ENCODE measurements at places on chromosomes 12 and 14. TPM values are rescaled to one million over a fixed set of nuclear protein-coding genes. Genes with fewer than 3 reads are reported as not detected.

PHETA1 gene
- total RNA-seq, result 37.4 TPM

ZC2HC1C gene
- 11.4 TPM for total RNA-seq

- no peak for DNase-seq
Measured at GRCh38 chr14:89419973-89420482, 3.0 kb upstream of the FOXN3 start.

- no peak for DNase-seq
Measured at GRCh38 chr14:105193916-105194782, 13.0 kb upstream of the NUDT14 start.

DNA sequence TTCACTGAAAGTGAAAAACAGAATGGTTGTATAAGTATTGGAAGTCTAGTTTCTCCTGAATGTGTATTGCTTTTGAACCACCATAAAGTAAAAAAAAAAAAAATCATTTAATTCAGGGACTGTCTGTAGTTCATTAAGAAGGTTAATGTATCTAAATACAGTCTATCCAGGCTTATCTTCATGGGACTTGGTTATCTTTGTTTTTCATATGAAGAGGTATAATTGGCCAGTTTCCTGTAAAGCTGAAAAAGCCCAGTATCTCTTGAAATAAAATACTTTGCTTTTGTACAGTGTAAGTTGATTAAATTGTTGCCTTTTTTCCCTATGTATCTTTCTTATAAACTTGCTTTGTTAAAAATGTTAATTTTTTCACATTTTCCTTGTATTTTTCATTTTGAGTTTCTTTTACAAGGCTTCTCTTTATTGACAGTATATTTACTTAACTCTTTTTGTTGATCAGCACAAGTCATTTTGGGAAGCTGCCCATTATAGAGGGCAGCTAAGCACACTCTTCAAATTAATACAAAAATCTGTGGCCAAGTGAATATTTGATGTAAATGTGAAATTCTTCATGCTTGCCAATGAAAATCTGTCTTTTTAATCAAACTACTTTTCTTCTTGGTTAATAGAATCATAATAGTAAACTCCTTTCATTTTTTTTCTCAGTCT, 156.0 kb downstream of the TMTC3 start:
- no peak for DNase-seq

GRCh38 chr14:65703996-65704395, 291.5 kb downstream of the FUT8 start:
- DNase-seq, result no peak

GRCh38 chr14:23866269-23866668, 87.3 kb upstream of the DHRS4 start:
- DNase-seq, result no peak

DNA sequence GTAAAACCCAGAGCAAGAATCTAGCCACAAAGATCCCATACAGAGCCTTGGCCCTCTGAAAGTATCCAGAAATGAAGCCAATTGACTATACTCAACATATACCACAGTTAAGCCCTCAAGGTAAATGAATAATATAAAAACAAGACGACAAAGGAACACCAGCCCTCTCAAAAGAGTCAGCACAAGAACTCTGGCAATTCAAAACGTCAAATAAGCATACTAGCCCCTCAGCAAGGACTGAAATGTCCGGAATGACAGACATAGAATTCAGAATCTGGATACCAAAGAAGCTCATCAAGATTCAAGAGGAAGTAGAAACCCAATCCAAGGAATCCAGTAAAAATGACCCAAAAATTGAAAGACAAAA, 49.9 kb downstream of the GTF2A1 start:
- DNase-seq, result no peak

DNA sequence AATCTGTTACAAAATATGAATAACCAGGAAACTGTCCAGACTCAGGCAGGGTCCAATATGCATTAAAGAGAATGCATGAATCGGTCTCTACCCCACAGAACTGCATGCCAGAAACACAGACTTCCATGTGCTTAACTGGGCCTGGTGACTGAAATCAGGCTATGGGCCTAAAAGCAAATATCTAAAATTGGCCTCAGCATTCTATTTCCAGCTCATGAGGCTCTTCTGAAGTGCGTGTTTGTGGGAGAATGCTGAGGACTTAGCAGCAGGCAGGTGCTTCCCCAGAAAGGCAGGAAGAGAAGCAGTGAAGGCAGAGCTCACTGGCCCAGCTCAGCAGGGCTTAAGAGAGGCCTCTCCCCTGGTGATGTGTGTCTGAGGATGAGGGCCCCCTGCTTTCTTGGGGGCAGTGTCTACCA, 48.5 kb downstream of the ADGRD1 start:
- DNase-seq, result no peak

DNA sequence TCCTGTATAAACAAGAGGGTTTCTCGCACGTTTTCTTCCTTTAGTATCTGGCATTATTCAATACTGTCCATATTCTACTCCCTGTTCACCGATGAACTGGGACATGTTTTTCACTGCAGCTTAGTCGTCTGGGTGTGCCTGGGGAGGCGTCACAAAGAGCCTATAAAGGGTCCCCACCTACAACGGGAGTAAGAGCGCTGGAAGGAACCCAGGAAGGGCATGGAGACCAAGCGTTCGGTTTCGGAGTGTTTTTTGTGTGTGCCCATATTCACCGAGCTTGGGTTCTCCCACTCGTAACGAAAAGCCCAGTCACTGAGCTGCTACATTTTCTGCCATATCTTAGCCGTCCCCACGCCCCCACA, 592 bp upstream of the USP15 start:
- peak; percentile 40 for DNase-seq
